Stimulated activated CD4-positive, alpha-beta T cell treated with anti-CD3 and anti-CD28 coated beads, Interleukin-1b, Interleukin-23, amount 100 ng/mL, for 24 hours (primary cell): ENCODE measurements at places on chromosomes 3 and 15.

- no peak for DNase-seq
Observed at GRCh38 chr3:13133471-13133981, 60.3 kb upstream of the IQSEC1 start.

DNA sequence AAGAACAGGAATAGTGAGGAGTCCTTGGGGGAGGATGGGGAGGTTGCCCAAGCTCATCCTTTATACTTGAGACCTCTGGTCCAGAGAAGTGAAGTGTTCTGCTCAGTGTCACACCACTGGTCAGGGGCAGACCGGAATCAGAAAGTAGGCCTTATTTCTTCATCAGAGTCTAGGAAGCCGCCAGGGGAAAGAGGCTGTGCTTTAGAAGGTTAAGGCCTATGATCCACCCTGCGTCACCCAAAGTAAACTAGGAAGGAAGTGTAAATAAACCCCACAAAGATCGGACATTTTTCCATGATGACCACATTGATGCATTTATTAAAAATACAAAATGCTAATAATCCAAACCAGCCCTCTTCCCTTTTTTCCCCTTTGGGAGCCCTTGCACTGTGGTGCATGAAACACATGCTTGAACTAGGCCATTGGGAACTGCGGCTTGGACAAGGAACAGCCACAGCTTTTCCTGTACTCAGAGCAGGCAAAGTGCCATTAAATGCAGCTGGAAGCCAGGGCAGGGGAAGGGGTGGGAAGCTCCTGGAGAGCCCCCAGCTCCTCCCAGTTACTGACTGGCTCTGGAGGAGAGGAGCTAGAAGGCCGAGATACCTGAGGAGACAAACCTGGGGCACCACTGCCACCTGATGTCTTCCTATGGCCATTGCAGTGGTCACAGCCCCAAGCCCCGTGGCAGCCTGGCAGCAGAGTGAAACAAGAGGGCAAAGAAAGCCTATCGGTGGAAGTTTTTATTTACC, 37.0 kb downstream of the CDC25A start:
- DNase-seq, result peak; percentile 2

DNA sequence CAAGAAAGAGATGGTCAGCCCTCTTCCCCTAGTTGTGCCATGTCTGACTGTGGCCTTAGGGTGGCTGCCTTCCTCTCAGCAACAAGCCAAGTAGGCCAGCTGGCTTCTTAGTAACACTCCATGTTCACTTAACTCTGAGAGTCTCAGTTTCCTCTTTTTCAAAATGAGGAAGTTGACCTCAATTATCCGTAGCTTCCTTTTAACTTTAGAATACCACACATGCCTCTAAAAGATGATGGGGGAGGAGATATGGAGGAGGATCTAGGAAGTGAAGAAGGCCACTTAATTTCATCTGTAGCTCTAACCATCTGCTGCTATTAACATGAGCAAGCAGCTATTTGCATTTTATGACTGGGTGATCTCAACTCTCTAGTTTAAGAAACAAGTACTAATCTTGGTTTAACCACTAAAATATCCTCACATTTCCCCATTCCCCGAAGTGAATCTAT, 32.9 kb downstream of the CD200R1L start:
- DNase-seq, result no peak

DNA sequence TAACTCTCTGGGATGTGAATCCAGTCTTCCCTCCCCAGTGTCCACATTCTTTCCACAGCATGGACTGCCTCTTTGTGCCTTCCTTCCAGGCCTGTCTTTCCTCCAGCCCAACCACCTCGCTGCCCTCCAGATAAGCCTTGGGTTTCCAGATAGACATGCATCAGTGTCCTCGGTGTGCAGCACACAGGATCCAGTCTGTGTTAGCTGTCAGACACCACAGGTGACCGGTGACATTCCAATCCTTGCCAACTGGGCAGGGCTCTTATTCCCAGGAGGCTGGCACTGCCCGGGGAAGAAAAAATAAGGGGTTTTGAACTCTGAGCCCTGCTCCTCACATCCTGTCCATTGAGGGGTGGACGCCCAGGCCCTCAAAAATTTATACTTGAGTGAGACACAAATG, 6.0 kb upstream of the SLC6A1 start:
- no peak for DNase-seq

DNA sequence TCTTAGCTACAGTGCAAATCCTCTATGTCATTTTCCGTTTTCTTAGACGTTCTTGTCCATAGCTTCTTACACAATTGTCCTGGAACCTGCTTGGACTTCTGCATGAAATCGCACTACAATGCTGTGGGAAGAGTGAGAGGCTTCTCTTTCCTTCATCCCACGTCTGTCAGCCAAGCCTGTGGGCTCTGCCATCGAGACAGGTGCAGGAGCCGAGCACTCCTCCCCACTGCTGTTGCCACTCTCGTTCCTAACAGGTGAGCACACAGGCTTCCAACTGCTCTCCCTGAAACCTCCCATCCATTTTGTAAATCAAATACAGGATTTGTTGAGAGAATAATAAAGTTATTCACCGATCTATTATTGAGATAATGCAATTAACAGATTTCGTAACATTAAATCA, 23.5 kb downstream of the ZXDC start:
- DNase-seq, result no peak

- DNase-seq, result no peak
Observed at GRCh38 chr15:89675606-89676005, 3.6 kb downstream of the PLIN1 start.

DNA sequence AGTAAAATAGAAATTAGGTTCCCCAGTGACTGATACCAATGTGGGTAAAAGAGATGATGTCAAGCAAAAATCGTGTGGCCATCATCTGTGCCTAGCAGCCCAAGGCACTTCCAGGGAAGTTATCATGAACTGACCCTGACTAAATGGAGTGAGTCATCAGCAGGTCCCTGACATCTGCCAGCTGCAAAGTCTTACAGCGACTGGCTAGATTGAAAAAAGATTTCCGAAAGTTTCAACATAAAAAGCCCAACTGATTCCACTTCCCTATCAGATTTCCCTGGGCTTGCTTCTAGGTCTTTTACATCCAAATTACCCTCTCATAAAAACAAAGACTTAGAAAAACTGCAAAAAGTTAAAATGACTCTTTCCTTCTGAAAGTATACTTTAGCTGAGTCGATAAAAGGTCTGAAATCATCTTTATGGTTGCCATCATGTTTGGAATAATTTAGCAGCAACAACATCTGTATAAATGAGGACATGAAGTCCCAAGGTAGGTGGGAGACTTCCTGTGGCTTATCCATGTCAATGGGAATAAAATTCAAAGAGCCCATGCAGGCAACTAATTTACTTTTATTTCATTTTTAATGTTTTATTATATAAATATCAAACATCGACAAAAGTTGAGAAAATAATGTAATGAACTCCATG, 342.8 kb downstream of the ERC2 start:
- no peak for DNase-seq

- no peak for DNase-seq
Observed at GRCh38 chr3:188076176-188076575, 77.8 kb upstream of the LPP start.

GRCh38 chr15:67899596-67900283, 59.9 kb upstream of the RNU6-1 start:
- DNase-seq, result no peak

- no peak for DNase-seq
Observed at GRCh38 chr3:147422601-147423536, 13.7 kb downstream of the ZIC1 start.

DNA sequence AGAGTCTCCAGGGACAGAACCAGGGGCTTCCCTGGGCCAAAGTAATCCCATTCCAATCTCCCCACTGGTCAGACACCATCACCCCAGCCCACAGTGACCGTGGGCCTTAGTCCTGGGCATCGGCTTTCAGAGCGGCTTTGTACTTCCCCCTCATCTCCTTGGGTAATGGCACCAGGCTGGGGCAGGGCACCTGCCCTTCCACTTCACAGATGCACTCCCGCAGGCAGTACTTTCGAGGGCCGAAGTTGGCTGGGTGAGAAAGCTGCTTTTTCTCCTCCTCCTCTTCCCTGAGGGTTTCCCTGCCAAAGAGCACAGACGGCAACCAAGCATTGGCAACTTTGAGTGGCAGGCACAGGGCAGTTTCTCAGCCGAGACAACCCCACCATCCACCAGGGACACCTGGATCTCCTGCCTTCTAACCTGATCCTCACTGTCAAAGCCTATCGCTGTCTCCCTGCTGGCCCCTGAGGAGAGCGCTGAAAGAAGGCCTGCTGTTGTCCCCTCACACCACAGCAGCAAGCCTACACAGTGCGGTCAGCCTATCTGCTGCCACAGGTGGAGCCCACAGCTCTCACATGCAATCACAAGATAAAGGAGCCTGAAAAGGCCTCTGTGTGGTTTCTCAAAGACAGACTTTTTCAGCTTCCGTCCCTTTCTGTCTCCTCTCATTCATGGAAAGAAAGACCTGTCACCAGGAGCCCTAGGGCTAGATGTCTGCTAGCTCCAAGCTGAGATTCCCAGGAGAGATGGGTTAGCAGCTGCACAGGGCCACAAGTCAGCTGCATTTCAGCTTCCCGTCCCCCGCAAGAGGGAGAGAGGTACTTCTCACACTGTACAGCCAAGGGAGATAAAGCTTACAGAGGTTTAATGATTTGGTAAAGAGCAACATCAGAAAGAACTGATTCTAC, 12.5 kb downstream of the MRPS25 start:
- DNase-seq, result no peak

DNA sequence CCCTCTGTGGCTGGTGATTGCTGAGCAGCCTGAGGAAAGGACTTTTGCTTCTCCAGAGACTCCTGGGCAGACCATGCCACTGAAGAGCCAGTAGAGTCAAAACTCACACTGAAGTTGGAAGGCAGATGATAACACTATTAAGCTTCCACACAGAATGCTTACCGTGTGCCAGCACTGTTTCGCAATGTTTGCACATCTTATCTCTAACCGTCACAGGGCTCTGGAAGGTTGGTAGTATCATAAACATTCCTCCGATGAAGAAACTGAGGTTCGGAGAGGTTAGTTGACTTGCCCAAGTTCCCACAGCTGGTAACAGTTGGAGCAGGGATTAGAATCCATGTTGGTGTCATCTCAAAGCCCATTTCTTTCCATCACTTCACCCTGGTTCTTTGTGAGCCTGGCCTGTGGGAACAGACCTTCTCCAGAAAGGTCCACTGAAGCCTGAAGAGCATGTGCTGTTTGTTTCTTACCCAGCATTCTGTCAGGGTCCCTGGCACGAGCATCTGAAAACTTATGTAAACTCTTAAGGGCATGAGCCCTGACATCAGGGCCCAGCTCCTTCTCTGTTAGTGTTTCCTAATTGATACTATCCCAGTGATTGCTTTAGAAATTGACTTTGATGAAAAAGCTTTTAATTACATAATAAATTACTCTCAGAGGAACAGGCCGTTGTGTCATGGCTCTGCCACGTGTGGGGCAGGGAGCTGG, 77.0 kb upstream of the PRR23C start:
- no peak for DNase-seq

- no peak for DNase-seq
Observed at GRCh38 chr15:70535071-70535954, 228.0 kb downstream of the UACA start.

GRCh38 chr3:37934631-37935289, 55.8 kb upstream of the VILL start:
- no peak for DNase-seq

DNA sequence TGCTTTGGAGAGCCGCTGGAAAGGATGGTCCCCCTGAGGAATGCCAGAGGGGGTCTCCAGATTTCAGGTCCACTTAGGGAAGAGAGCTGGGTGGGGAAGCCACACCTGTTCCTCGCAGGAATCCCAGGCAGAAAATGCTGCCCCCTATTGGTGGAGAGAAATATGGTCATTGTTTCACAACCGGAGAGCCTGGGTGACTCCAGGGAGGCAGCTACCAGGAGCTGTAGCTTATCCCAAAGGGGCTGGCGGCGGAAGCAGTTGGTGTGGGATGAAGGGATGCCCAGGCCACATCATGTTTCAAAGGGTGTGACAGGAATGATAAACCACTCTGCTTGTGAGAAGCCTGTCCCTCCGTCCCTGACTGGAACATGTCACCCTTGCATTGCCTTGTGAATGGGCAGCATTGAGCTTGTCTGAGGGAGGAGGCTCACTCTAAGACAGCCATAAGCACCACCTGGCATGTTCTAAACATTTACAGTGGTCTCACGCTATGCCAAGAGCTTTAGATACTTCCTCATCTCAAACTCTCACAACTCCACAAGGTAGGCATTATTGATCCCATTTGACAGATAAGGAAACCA, 34.5 kb downstream of the POMGNT2 start:
- DNase-seq, result no peak

- no peak for DNase-seq
Observed at GRCh38 chr3:78878011-78878410, 889.8 kb downstream of the ROBO1 start.

- DNase-seq, result no peak
Observed at GRCh38 chr3:67381667-67382272, 272.6 kb downstream of the SUCLG2 start.

- DNase-seq, result no peak
Observed at GRCh38 chr3:127454968-127455367, 135.6 kb downstream of the TPRA1 start.

DNA sequence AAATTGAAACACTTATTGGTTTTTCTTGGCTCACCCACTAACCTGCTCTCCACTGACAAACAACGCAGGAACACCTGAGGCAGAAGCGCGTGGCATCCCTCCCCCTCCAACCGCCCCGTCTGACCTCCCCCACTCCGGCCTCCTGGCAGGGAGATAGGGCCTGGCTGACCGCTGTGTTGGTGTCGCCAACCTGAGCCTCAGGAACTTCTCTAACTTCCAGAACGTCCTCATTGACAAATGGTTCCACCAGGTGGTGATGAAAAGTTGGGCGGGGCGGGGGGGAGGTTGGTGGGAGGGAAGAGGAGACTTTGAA, 22.8 kb downstream of the IL17RD start:
- DNase-seq, result no peak

- no peak for DNase-seq
Observed at GRCh38 chr3:149620291-149621020, 37.4 kb downstream of the WWTR1 start.

GRCh38 chr3:194890091-194890490, 204.4 kb downstream of the FAM43A start:
- DNase-seq, result no peak

GRCh38 chr3:37955918-37956707, 34.5 kb upstream of the VILL start:
- no peak for DNase-seq

GRCh38 chr15:100565591-100565990, 36.4 kb downstream of the LINS1 start:
- no peak for DNase-seq

DNA sequence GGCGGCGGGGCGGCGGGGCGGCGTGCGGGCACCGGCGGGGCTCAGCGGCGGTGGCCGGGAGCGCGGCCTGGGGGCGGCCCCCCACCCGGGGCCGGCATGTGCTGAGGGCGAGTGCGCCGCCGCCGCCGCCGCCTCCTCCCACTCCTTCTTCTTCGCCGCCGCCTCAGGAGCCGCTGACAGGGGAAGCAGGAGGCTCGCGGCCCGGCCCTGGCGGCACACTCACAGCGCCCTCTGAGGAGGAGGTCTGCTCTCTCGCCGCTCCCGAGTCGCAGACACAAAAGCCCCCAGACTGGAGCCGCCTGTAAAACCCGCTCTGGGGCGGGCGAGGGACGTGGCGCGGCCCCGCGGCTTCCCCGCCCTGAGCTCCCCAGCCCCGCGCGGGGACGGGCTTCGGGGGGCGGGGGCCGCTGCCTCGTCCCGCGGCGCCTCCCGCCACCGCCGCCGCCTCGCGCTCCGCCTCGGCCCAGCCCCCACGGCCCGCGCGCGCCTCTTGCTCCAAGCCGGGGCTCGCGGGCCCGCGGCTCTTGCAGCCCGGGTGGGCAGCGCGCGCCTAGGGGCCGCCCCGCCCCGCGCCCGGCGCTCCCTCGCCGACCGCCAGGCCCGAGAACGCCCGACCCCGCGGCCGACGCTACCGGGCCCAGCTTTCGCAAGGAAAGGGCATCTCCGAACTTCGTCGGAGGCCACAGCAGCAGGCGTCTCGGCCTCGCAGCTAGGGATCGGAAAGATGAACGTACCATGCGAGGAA, at the start of gene PYGO1:
TSS of gene PYGO1 (minus strand) at position 276 of the 745 bp plus-strand sequence. CDS start 462 bp downstream, outside the sequence.
- DNase-seq, result peak; percentile 19
